ENCODE measurements at places on chromosomes 12 and 14.

GRCh38 chr12:107662484-107662883, 23.1 kb upstream of the PWP1 start:
- no peak for DNase-seq

DNA sequence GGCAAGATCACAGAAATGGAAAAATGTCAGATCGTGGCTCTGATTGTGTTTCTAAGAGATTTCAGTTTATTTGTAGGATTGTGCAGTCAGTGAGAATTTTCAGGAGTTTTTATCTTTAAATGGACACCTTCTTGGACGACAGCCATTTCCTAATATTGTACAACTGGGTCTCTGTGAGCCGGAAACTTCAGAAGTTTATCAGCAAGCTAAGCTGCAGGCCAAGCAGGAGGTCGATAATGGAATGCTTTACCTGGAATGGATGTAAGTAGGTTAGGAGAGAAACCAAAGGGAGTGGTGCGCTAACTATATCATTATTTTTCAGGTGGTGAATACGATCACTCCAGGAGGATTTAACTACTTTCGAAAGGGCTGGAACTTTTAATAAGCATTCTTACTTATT, 26.4 kb downstream of the APAF1 start:
- no peak for DNase-seq

GRCh38 chr14:73888971-73889370, 2.3 kb downstream of the ZNF410 start:
- no peak for DNase-seq

GRCh38 chr14:53265025-53265424, 111.9 kb upstream of the DDHD1 start:
- no peak for DNase-seq

DNA sequence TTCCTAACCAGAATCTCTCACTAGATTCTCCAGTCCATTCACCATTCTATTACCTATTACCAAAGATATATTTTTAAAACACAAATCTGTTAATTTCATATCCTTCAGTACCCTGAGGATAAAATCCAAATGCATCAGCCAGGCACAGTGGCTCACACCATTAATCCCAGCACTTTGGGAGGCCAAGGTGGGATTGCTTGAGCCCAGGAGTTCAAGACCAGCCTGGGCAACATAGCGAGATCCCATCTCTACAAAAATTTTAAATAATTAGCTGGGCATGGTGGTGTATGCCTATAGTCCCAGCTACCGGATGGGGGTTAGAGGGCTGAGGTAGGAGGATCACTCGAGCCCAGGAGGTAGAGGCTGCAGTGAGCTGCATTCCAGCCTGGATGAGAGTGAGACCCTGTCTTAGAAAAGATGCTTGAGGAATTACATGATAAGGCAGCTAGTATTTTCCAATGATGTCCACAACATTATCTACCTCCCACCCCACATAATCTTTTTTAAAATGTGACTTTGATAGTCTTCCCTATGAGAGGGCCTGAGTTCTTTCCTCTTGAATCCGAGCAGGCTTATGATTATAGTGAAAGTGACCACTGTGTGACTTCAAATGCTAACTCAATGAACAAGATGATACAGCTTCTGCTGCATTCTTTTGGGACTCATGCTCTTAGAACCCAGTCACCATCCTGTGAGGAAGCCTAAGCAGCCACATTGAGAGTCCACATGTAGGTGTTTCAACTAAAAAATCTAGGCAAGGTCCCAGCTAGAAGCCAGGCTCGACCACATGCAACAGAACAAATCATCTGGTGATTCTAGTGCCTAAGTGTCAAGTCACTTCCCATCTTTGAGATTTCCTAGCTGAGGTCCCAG, 18.0 kb downstream of the HECTD1 start:
- DNase-seq = no peak

GRCh38 chr12:89427508-89428156, 75.3 kb upstream of the DUSP6 start:
- DNase-seq = no peak

DNA sequence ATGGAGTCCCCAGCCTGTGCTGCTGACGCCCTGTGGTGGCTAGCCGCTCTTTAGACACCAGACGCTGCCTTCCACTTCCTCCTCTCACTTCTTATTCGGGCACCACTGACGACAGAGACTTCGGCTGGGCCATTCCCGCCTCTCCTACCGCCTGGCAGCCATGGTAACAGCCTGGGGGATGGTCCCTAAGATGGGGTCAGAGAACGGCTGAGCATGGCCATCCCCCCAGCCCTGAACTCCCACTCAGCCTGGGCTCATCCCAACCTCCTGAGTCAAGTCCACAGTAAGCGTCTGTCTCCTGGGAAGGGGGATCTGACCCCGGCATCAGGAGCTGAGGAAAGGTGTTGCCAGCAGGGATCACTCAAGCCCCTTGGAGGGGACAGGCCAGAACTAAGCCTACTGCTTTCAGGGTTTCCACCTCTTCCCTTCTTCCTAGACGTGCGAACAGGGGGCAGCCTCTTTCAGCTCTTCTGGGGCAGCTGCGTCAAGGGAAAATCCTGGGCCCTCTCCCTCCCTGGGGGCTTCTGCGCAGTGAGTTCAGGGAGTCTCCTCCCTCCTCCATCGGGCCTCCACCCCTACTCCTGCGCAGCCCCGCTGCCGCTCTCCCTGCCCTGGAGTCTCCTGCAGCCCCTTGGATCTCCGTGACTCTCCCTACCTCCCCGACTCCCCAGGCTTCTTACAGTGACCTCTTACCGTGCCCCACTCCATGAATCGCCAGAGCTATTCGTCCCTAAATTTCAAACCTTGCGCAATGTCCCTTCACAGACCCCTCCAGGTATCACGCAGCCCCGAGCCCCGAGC, 643 bp upstream of the TAMALIN start:
- DNase-seq = no peak

DNA sequence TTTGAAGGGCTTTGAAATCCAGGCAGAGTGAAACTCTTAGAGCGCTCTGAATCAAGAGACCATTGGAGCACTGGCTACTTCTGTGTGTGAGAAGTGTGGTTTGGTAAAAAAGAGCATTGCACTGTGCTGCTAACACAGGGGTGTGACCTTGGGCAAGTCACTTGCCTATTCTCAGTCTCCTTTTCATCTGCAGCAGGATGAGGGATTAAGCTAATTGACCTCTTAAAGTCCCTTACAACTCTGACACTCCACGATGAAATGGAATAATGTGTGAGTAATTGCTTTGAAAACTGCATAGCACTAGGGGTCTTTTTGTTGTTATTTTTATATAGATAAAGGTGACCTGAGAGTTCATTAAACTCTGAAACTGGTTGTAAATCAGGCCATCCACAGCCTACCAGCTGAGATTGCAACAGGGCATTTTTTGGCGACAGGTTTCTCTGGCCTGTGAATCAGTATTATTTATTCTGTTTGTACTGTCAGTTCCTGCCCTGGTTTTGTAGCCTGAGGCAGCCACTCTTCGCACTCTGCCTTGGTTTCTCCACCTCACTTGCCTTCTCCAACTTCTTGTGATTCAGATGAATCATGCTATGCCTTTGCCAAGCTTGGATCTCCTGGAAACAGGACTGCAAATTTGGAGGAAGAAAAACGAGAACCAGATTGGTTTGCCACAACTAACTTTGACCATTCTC, 159.9 kb upstream of the PARP11 start:
- no peak for DNase-seq

DNA sequence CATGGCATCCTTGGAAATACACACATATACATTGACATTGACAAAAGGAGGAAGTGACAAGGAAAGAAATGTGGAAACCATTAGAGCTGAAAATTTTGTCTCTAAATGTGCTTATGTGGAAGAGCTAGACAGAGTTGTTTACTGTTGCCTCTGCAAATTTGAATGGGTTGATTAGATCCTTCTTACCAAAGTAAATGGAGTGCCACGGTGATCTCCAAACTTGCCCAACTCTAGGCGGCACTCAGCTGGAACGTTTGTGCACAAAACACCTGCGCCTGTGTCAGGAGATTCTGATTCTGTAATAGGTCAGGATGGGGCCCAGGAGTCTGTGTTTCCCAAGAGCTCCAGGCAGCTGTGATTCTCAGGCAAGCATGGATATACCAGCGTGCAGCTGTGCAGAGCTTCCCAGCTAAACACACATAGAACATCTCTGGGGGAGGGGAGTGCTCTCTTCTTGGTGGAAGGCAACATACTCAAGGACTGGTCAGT, 77.8 kb upstream of the BDKRB2 start:
- DNase-seq = no peak

- no peak for DNase-seq
Measured at GRCh38 chr12:32494656-32495055, 95.3 kb downstream of the FGD4 start.

GRCh38 chr14:21299562-21300130, 19.8 kb downstream of the RPGRIP1 start:
- DNase-seq = no peak

DNA sequence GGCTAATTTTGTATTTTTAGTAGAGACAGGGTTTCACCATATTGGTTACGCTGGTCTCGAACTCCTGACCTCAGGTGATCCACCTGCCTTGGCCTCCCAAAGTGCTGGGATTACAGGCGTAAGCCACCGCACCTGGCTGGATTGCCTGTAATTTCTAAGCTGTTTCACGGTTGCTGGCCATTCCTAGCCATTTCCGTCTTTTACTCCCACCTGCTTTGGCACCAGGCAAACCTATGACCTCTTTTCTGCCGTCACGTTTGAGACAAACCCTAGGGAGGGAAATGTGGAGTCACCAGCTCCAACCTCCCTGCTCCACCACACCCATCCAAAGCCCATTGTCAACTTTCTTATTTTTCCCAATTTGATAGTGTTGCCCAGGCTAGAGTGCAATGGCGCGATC, 1.2 kb downstream of the GPR132 start:
- DNase-seq = no peak

- no peak for DNase-seq
Measured at GRCh38 chr14:52845081-52845480, 53.7 kb upstream of the GNPNAT1 start.

- no peak for DNase-seq
Measured at GRCh38 chr12:90543841-90544240, 411.1 kb downstream of the CCER1 start.

- DNase-seq = no peak
Measured at GRCh38 chr14:21059842-21060613, 2.4 kb downstream of the RNASE8 start.

GRCh38 chr14:73588695-73589094, 3.0 kb upstream of the ACOT4 start:
- no peak for DNase-seq

DNA sequence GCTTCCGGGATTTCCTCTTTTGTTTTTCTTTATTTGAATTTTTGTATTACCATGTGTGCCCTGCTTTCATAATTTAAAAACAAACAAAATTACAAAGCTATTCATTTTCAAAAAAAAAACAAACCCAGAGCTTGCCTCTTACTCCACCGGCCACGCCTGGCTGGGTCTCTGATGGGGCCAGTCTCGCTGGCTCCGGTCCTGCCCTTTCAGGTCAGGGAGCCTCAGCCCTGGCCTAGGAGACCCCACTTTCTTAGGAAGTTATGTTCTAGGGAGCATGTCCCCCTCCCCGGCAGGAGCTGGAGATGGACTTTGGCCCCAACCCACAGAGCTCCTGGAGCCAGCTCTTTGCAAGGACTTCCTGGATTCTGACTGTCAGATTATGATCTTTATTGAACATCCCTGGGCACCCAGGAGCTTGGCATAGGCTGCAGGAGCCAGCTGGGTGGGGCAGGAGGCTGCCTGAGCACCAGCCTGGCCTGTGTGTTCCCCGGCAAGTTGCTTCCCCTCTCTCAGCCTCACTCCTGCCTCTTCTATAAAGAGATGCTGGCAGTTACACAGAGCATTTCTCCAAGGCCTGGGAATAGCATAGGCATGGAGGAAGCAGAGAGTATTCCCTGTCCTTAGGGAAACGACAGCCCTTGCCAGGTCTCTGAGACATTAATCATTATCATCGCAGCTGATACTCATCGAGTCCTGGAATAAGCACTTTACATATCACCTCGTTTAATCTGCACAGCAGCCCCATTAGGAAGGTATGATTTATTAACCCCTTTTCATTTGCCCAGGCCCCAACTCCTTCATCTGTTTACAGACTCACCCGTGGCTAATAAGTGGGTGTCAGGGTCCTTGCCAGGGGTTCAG, 3.5 kb downstream of the DEGS2 start:
- no peak for DNase-seq

- DNase-seq = no peak
Measured at GRCh38 chr14:24297190-24297964, 2.2 kb downstream of the DHRS1 start.

DNA sequence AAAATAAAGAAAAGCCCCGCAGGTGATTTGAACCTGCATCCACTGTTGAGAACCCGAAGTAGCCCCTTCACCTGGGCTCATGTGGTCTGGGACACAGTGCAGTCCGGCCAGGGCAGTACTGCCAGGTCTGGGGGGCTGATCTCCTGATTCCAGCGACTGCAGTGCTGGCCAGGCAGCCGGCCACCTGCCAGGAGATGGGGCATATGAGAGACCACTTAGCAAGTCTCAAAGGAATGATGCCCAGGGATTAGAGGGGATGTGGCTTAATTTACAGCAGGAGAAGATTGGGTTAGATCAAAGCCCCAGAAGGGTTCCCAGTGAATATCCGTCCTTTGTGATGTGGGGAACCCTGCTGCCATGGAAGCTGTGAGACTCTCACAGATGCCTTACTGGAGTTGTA, 113.3 kb downstream of the PRMT8 start:
- DNase-seq = no peak

- no peak for DNase-seq
Measured at GRCh38 chr12:68434391-68435298, 102.5 kb upstream of the MDM1 start.

GRCh38 chr12:51923506-51924365, 16.4 kb downstream of the ACVRL1 start:
- peak; percentile 16 for DNase-seq

- DNase-seq = no peak
Measured at GRCh38 chr12:125402874-125403789, 337.9 kb downstream of the AACS start.

- no peak for DNase-seq
Measured at GRCh38 chr14:64234877-64235651, 59.1 kb downstream of the ESR2 start.

- no peak for DNase-seq
Measured at GRCh38 chr14:67738740-67739504, 37.2 kb downstream of the RDH12 start.

DNA sequence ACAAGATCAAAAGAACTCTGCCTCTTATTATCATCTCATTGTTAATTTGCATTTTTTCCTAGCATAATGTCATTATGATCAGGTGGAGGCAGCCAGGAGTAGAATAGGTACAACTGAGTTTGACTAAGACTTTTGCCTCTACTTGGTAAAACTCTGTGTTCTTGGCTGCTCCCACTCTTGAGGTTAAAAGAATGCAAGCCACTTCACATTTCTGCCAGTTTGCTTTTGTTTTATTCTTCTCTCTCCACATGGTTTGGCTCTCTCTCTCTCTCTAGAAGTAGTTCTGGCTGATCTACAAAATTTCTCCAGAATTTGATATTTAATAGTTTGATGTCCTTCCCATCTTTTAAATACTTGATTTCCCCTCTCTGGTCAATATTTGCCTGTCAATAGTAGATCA, 170.7 kb upstream of the E2F7 start:
- no peak for DNase-seq

- DNase-seq = no peak
Measured at GRCh38 chr12:93616584-93617101, 44.2 kb downstream of the SOCS2 start.

DNA sequence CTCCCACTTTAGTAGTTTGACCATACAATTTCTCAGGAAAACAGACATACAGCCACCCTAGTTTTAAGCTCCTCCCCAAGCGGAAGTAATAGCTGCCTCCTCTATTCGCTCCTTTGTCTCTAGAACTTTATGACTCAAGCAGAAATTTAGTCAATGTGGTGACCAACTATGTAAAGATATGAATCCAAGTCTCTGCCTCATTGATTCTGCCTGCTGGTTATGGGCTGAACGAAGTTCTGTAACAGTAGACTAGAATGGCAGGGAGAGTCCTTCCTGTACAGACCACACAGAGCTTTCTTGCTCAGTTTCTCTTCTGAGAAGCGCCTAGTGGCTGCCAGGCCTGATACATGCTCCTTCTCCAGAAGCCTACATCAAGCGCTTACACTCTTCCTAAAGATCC, 19.1 kb downstream of the KICS2 start:
- DNase-seq = no peak

Measured in stimulated activated CD8-positive, alpha-beta memory T cell treated with anti-CD3 and anti-CD28 coated beads, Interleukin-7, amount 100 ng/mL, for 1 hour (primary cell).